CD4-positive, alpha-beta T cell treated with Interleukin-2 at 100 ng/mL for 4 hours (primary cell): ENCODE measurements at places on chromosomes 12 and 14.

DNA sequence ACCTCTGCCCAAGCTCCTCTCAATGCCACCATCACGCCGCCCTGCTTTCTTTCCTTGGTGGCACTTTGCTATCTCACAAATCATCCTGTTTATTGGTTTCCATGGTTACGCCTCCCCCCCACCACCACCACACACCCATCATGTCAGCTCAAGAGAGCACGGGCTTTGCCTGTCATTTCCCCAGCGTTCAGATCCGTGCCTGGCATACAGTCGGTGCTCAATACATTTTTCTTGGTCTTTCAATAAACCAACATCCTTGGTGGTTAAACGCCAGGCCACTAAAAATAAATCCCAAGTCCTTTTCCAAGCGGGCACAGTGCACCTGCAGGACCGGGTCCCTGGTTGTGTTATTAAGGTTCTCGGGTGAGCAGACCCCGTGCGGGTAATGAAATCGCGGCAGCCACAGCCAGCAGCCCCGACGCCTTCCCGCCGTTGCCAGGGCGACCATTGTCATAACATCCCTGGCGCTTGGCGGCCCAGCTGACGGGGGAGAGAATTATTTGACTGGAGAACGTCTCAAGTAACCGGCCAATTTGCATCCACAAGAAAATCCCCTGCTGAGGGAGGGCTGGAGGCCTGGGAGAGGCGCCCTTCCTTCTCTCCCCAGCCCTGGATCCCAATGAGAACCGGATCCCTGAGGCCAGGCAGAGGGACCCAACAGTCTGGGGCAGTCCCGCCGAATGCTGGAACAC, 92.9 kb downstream of the KSR2 start:
- peak; percentile 45 for DNase-seq

GRCh38 chr14:103859416-103860202, 12.2 kb upstream of the PPP1R13B start:
- DNase-seq: no peak

DNA sequence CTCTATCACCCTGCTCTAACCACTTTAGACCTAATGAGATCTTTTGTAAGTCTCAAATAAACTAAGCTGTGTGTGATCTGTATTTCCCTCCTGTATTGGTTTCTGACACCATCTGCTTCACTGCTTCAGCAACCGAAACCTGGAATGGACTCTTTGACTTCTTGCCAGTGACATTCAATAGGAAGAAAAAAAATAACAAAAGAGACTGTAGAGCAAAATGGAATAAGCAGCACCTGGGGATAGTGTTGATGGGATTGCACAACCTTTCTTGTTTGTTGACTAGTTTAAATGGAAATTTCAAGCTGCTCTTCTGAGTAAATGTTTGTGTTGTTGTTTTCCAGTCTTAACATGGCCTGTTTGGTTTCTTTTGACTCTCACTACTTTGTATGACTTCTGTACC, 888.6 kb upstream of the SEL1L start:
- DNase-seq: no peak

DNA sequence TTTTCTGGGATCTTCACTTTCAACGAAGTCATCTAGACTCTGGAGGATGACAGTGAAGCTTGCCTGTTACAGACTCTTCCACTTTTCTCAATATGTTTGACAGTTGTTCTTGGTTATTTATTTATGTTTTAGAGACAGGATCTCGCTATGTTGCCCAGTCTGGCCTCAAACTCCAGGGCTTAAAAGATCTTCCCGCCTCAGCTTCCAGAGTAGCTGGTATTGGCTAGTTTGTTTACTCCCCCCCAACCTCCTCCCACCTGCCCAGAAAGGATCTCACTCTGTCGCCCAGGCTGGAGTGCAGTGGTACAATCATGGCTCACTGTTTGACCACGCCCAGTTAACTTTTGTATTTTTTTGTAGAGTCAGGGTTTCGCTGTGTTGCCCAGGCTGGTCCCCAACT, 3.3 kb downstream of the SPATS2 start:
- DNase-seq: no peak
